ENCODE measurements at places on chromosomes 11 and 22.

- DNase-seq: no peak
Observed at GRCh38 chr11:34619062-34619516, 1.8 kb upstream of the EHF start.

DNA sequence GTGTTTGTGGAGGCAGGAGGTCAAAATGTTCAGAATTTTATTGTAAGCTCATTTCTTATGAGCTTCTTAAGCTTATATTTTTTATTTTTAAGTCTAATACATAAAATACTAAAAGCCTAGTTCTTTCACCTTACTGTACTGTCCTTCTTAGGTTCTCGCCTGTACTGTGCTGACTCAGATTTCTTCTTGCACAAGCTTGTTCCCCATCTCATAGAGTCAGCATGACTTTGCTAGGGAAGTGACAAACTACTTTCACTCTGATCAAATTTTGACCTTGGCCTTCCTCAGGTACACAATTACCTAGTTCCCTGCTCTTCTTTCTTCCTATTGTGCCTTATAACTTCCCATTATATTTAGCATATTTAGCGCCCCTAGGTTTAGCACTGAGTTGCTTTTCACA lies 81.5 kb downstream of the STK33 start:
- no peak for DNase-seq

DNA sequence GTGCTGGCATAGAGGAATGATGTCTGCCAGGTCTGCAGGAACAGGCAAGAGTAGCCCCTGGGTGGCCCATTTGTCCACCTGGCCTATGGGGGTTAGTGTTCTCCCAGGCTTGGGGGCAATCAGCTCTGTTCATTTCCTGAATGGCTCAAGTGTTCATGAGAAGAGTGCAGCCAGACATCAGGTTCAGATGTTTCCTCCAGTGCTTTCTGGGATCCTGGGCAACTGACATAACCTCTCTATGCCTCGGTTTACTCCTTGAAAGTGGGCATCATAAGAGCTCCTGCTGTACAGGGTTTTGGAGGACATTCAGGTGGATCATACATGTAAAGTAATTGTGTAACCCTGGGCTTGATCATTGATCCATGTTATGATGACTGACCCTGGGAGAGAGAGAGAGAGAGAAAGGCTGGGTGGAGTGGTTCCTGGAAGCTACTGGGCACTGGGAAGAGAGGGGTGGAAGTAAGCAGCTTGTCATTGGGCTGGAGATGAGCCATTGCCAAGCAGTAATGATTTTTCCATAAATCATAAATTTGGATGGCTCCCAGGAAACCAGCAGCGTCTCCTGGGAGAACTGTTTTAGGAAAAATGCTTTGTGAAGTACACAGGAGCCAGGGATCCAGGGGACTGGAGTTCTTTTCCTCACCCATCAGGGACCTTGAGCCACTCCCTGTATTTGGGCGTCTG lies 30.2 kb upstream of the ACCSL start:
- no peak for DNase-seq

GRCh38 chr11:91790346-91791170 lies 434.1 kb upstream of the FAT3 start:
- no peak for DNase-seq

GRCh38 chr11:111846636-111847035 lies 24.7 kb downstream of the ALG9 start:
- no peak for DNase-seq

DNA sequence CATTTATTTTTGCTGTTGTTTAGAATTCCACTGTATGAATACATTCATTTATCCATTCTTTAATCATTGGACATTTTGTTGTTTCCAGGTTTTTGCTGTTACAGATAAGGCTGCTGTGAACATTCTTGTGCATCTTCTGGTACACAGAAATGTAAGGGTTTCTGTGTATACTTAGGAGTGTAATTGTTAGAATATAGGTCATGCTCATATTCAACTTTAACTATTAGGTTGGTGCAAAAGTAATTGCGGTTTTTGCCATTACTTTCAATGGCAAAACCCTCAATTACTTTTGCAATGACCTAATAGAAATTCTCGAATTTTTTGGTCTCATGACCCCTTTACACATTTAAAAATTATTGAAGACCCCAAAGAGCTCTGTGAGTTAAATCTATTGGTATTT lies 17.3 kb downstream of the ACER3 start:
- DNase-seq: no peak

DNA sequence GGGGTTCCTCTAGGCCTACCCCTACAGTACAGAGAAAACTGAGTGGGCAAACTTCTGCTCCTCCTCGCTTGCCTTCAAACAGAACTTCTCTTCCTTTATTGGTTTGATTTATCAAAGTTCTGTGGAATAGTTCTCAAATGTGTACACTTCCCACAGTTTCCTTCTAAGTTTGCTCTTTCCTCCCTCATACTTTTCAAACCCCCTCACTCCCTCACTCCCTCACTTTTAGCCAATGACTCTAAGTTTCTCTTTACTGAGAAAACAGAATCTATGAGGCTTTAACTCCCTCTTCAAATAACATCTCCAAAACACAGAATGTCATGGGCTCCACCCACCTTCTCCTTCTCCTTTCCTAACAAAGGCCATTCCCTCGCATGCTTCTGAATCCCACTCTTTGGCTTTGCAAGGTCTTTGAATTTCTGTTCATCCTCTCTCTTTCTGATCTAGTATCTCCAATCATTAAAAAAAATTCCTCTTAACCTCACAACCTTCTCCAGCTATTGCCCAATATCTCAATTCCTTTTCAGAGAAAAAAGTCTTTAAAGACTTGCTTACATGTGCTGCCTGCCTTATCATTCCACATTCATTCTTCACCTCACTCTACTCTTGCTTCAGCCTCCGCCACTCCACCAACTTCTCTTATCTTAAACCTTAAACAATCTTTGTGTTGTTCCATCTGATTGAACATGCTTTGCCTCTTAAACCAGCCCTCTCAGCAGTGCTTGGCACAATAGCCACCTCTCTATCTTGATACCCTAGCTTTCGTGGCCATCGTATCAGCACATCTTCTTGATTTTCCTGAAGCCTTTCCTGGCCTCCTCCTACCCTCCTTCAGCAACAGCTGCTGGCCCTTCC lies 57.2 kb downstream of the DDI1 start:
- DNase-seq: no peak

- DNase-seq: no peak
Observed at GRCh38 chr11:61954851-61955421, 4.8 kb downstream of the BEST1 start.

- DNase-seq: no peak
Observed at GRCh38 chr11:68509066-68509465, 48.5 kb downstream of the PPP6R3 start.

DNA sequence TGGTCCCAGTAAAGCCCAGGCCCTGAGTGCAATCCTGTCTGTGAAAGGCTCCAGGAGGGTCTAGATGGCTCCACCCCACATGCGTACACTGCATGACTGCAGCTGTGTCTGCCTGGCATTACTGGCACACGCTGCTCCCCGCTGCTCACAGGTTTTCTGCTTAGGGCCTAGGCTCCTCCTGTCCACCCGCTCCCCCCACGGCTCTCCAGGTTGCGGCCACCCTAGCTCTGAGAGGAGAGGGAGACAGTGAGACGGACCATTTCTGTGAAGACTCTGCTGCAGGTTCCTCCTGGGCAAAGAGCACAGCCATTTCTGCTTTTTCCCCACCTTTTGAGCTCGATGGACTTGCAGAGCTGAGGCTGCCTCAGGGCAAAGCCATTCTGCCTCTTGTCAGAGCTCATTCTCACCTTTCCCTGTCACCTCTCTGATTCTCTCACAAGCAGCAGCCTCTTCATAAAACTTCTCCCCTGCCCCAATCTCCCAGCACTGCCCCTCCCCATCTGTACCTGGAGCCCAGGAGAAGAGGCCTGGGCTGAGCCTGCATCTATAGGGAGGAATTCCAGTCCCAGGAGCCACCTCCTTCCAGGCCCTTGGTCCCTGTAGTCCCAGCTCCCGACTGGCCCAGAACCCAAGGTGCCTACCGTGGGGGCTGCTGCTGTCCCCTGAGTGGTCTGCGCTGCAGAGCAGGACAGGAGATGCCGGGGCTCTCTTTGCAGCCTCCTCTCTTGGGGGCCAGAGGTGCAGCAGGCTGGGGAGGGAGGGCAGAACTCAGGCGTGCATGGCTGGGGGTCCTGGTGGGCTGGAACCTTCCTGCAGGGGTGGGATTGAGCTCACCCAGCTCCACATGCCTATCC lies 433.7 kb upstream of the B3GAT1 start:
- no peak for DNase-seq

GRCh38 chr11:112794331-112794846 lies 166.8 kb upstream of the NCAM1 start:
- DNase-seq: no peak

DNA sequence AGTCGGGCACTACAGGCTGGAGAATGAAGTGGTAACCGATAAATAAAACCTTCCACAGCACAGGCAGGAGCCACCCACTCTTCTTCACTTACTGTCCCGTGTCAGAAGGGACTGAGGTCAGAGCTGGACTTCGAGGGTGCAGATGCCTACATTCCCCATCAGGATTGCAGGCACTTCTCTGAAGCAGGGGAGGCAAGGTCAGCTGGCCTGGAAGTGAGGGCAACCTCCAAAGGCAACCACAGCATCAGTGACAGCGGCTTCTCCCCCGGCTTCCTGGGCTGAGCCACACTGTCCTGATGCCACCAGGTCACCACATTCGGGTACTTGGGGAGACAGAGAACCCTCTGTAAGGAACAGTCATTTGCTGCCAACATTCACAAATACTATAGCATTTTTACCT lies 22.7 kb downstream of the TCIRG1 start:
- DNase-seq: no peak
